Endodermal cell (in vitro differentiated cells): ENCODE measurements at places on chromosomes 2 and 18.

DNA sequence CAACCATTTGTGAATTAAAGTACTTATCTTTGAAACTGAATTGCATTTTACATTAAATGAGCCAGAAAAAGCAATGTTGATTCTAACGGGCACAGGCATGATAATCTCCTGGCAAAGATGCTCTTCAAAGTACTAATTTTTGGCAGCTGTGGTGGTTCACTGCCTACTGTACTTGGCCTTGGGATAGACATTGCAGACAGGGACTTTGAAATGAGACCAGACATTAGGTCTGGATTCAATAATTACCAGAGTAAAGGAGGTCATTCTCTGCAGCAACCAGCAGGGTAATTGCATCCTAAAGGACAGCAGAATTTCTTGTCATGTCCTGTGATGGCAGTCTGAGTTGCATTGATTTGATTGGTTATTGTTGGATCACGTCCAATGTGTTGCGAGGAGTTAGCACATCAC is 986.5 kb downstream of the TDRD15 start:
- DNase-seq = no peak

GRCh38 chr2:69375494-69376353 is 11.3 kb downstream of the GFPT1 start:
- DNase-seq = no peak

- no peak for DNase-seq
Measured at GRCh38 chr18:58850786-58851469, 13.7 kb upstream of the ZNF532 start.

- DNase-seq = no peak
Measured at GRCh38 chr18:9831723-9832199, 54.0 kb upstream of the TXNDC2 start.

DNA sequence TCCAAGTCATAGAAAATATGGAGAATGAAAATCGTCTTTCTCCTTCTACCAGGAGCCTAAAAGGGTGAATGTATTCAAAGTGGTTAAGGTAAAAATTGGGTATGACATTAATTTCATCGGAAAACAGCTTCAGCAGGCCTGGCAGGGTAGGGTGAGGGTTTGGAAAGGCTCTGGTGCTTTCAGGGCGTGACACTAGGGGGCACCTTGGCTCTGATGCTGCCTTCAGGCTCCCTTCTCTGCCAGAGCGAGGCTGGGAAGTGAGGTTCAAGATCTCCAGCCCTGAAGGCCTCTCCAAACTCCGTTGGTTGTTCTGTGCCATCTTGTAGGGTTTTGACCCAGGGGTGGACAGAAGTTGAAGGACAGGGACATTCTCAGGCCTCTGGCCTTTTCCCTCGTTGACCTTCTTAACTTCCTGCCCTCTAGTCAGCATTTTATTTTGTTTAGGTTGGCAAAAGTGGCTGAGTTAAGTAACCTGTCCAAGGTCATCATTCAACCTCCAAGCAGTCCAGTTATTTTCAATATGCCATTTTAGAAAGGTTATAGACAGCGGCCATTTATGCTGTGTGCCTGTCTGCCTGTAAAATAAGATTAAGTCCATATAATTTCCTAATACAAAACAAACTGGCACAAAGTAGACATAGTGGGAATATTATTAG is 40.3 kb downstream of the EML6 start:
- peak; percentile 80 for DNase-seq

GRCh38 chr2:62738981-62739936 is 33.7 kb downstream of the EHBP1 start:
- DNase-seq = no peak

DNA sequence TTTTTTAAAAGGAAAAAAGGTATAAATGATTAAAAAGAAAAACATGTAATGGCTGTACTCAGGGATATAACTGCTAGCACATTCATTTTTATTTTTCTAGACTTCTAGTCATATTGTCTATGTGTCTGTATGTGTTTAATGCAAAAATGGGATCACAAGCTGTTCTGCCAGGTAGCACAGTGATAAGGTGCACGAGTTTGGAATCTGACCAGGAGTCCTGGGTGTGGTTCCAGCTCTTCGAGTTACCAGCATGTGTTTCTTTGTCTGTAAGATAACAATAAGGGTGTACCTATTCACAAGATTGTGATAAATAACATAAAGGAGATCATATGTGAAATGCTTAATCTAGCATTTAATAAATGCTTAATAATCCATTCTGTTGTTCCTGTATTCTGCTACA is 145.3 kb downstream of the PKP4 start:
- DNase-seq = no peak

GRCh38 chr18:6885992-6886796 is 156.7 kb downstream of the ARHGAP28 start:
- DNase-seq = peak; percentile 73

- peak; percentile 71 for DNase-seq
Measured at GRCh38 chr2:237258116-237258515, 155.8 kb downstream of the COL6A3 start.

GRCh38 chr18:3652380-3653262 is 202.6 kb downstream of the TGIF1 start:
- DNase-seq = peak; percentile 66

- no peak for DNase-seq
Measured at GRCh38 chr2:196268538-196269338, 97.4 kb upstream of the STK17B start.

- no peak for DNase-seq
Measured at GRCh38 chr18:21559195-21559594, 41.3 kb downstream of the ESCO1 start.

- DNase-seq = no peak
Measured at GRCh38 chr2:205593891-205594290, 88.4 kb upstream of the NRP2 start.

DNA sequence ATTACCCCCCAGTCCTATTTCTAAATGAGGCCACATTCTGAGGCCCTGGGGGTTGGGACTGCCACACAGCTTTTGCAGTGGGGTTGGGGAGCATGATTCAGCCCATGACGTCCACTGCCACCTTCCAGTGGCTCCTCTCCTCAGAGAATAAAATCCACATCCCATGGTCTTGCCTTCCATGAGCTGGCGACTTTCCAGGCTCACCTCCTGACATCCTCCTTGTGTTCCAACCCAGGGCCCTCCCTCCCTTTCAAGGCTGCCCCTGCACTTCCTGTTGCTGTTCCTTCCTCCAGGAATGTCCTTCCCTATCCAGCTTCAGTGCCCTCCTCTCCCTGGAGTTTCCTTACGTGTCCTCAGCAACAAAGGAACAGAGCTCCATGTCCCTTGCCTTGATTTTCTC is 187.3 kb upstream of the ID2 start:
- no peak for DNase-seq

DNA sequence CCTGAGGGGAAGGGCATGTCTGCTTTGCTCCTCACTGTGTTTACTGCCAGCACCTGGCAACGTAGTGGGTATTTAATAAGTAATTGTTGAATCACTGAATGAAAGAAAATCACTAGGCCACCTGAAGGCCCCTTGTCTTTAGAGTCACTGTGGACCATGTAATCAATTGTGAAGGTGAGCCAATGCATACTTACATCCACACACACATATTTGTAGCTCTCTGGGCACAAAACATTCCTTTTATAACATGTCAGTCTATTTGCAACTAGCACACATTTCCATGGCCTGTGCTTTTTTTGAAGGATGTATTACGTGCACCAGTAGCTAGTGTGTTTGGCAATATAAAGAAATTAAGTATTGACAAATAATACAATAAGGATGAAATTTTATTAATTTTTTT is 11.2 kb downstream of the ATP8B1 start:
- no peak for DNase-seq

GRCh38 chr2:6524691-6525474 is 340.8 kb downstream of the CMPK2 start:
- DNase-seq = no peak

DNA sequence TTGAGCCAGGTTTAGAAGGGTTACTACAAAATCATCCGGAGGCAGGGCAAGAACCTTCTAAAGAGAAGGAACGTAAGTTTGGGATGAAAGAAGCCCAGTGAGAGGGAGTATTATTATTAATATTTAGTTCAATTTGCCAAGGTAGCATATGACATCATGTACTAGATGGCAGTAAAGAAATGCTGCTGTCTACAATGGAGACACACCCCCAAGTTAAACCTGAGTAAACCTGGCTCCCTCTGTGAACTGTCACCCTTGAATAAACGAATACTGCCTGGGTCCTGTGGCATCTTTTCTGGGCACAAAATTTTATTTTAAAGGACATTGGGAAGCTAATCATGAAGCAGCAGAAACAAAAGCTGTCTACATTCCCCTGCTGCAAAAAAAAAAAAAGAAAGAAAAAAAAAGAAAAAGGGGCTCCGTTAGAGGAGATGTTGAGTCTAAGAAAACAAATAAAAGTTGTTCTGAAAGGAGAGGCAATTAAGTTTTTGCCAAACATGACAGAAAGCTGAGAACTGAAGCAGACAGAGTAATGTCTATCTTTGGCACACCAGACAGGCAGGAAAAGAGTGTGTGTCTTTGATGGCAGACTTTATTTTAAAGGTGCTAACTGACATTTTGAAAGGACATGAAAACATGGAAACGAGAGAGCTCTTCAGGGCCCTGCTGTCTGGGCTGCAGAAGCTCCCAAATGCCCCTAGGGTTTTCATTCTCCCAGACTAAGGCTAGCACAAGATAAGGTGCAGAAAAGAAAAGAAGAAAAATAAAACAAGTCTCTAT is 557.7 kb upstream of the CHAC2 start:
- no peak for DNase-seq

DNA sequence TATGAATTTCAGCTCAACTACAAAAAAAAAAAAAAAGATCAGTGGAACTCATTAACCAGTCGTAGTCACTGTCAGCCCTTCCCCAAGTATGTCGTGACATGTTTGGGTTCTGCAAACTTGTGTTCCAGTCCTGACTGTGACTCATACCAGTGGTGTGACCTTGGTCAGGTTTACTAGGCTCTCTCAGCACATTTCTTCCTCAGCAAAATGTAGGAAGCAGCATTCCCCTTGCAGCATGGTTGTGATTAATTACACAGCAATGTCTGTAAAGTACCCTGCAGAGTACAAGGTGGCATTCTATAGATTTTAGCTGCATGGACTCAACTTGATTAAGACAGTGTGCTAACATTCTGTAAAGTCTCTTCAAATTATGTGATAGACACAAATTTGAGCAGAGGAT is 156.9 kb downstream of the LAMA1 start:
- DNase-seq = no peak

- peak; percentile 17 for DNase-seq
Measured at GRCh38 chr2:110790907-110791306, 58.5 kb downstream of the ACOXL start.

GRCh38 chr2:86229221-86229620 is 30.0 kb downstream of the MRPL35 start:
- no peak for DNase-seq

- no peak for DNase-seq
Measured at GRCh38 chr2:71402427-71402826, 50.9 kb upstream of the DYSF start.

DNA sequence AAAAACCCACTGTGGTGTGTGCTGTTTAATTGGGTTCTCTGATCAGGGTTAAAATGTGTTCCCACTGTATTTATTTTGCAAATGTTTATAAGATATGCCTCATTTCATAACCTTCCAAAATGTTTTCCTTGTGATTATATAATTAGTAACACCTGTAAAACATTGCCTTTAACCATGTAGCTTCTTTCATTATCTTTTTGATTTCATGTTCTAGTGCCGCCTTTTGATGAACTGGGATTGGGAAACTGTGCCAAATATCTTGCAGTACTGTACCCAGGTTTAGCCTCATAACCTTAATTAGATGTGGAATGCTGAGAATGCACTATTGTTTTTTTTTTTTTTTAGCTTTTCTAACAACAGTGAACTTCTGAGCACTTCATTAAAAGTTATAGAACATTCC is 96.9 kb downstream of the TANC1 start:
- DNase-seq = no peak

DNA sequence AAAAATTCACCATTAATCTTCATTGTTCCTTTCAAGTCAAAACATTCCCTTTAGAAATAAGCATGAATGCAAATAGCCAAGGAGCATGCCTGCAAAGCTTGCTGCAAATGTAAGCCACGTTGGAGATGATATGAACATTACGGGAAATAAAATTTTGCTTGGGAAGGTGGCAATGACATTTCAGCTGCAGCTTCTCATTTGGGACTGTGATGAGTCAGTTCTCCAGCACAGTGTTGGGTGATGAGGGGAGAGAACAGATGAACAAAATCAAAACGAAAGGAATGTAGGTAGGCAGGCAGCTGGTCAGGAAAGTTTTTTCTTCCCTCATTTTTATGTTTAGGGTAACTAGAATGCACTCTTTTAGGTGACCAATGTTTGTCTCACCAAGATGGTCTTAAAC is 65.3 kb upstream of the CHRNA1 start:
- DNase-seq = no peak

DNA sequence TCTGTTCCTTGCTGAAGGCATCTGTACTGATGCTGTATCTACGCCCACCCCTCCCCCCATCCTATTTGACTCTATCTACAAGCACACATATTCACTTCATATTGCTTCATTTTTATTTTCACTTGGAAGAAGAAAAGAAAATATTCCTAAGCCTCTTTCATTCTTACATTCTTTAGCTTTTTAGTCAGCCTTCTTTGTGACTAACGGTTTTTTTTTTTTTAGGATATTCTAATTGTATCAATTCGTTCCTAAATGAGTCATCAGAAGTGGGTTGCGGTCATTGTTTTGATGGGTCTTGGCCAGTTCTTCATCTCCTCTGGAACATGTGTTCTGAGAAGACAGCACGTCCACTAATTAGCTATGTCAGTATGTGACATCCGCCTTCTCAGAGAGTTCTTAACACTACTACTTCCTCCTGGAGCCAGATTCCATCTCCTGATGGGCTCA is 88.7 kb downstream of the MYO1B start:
- DNase-seq = no peak

DNA sequence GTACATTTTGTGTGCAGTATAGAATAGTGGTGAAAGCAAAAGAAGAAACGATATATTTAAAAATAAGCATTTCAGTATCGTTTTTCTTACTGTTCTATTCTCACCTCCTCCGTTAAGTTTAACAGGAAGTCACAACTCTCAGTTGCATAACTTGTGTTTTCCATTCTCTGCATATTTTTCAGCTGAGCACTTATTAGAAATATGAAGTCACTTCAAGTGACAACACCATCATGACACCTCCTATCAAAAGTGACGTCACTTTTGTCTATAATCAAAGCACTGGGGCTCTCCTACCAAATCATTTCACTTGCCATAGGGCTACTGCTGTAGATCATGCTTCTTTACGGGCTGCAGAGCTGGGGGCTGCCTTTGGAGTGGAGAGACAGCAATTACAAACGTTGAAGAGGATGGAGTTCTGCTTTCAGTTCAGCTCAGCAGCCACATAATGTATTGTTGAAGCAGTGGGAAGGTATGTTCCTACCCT is 36.3 kb downstream of the STAT4 start:
- no peak for DNase-seq

GRCh38 chr2:55391155-55391554 is 28.5 kb downstream of the CCDC88A start:
- DNase-seq = no peak

- DNase-seq = peak; percentile 61
Measured at GRCh38 chr2:73987109-73987947, 2.6 kb downstream of the TET3 start.
